ENCODE measurements at places on chromosomes 2 and 18.

GRCh38 chr2:101361522-101361921, 25.8 kb downstream of the CREG2 start:
- no peak for DNase-seq

- DNase-seq = no peak
These were observed 97.1 kb upstream of the RBMS1 start for GRCh38 chr2:160590664-160591063.

DNA sequence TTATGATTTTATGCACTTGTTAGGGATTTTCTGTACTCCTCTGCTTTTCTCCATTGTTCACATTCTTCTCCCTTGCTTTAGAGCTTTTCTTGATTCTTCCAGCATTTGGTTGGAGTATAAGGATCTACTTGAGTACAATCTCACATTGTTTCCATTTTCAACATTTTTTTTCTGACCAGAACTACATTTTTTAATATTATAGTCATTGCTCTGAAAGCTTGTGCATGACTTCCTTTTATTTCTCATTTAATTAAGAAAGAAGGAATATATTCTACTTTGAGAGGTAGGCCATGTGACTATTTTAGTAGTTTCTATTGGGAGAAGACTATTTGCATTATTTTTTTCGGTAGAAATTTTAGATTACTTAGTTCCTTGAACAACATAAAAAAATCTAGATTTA, 200.4 kb downstream of the TMEM247 start:
- no peak for DNase-seq

GRCh38 chr18:64333584-64333983, 184.7 kb upstream of the LINC00305 start:
- DNase-seq = no peak

GRCh38 chr2:236882074-236882473, 203.6 kb upstream of the COPS8 start:
- DNase-seq = no peak

- DNase-seq = no peak
These were observed 48.9 kb downstream of the BMP10 start for GRCh38 chr2:68822207-68822872.

DNA sequence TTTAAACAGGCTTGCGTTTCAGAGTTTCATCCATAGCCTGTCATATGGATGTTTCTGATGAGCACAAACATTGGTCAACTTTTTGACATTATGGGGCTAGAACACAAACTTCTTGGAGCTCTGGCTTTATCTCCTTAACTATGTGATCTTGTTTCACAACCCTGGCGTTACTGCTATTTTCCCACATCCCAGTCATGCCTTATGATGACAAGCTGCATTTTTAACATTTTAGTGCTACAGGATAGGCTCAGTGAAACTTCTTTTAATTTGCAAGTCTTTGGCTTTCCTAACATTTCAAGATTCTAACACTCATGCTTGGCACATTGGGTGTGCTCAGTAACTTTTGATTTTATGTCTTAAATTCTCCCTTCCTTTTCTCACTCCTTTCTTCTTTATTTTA, 21.0 kb upstream of the PDE1A start:
- no peak for DNase-seq

- no peak for DNase-seq
These were observed 319.6 kb downstream of the PIK3C3 start for GRCh38 chr18:42274488-42275137.

GRCh38 chr18:49920731-49921130, 107.4 kb upstream of the ACAA2 start:
- no peak for DNase-seq

GRCh38 chr2:177603181-177603580, 210.6 kb downstream of the AGPS start:
- DNase-seq = no peak

- DNase-seq = no peak
These were observed 97.0 kb upstream of the REG3G start for GRCh38 chr2:78928502-78928901.

DNA sequence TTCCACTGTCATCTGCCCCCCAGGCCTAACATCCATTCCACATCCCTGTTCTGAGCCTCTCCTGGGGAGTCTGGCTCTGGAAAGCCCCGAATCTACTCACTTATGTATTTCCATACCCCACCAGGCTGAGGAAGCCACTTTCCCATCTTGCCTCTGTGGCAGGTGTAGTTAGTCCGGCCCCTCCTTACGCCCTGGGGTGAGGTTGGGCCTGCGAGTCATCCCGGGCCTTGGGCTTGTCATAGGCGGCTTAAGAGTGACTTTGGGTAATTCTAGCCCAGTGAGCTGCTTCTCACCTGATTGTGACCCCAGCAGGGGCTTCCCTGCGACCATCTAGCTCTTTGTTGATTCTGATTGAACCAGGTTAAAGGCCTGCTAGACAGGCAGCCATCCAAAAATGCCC, 21.1 kb downstream of the PCARE start:
- no peak for DNase-seq

- DNase-seq = no peak
These were observed 87.9 kb downstream of the BCL2L11 start for GRCh38 chr2:111208639-111209038.

GRCh38 chr18:21444465-21445212, 155.9 kb downstream of the ESCO1 start:
- no peak for DNase-seq

DNA sequence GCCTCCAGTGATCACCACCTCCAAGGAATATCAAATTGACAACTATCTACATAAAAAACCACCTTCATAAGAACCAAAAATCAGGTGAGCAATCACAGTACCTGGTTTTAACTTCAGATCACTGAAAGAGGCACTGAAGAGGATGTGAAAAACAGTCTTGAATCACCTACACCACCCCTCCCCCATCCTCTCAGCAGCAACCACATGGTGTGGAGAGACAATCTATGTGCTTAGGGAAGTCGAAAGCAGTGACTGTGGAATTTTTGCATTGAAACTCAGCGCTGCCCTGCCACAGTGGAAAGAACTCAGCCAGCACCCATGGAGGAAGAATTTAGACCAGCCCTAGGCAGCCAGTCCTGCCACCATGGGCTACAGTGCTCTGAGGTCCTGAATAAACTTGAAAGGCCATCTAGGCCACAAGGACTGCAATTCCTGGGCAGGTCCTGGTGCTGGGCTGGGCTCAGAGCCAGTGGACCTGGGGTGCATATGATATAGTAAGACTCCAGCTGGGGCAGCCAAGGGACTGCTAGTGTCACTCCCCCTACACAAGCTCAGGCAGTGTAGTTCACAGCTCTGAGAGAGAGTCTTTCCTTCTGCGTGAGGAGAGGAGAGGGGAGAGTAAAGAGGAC, 75.6 kb downstream of the ATL2 start:
- no peak for DNase-seq

- no peak for DNase-seq
These were observed 299.1 kb upstream of the TNP1 start for GRCh38 chr2:217158928-217159327.

GRCh38 chr2:231667496-231667895, 40.8 kb upstream of the PTMA start:
- DNase-seq = no peak

DNA sequence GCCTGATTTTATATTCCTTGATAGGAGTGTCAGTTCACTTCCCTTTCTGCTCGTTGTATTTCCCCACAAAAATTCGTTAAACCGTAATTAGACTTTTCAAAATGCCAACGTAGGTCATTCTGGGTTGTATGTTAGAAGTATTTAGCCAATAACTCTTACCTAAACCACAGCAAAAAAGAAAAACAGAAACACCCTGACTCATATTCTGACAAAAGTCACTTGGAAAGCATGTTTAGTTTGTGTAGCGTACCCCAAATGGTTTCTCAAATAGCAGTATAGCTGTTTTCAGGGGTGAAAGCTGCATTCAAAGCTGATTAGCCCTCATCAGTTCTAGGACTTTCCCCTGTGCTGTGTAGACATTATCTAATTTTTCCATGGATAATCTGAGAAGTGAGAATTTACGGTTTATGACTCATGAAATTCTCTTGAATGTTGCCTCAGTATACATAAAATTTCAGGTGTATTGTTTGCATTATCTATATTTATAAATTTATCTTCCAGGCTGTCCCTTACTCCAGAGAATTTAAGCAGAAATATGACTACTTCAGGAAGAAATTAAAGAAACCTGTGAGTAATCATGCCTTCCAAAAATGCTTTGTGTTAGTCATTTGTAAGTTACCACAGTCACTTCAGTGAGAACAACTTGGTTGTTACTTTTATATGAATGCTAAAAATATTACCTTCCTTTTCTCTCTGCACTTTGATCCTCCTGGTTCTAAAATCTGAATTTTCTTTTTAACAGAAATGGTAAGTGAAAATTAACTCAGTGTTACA, 264.9 kb downstream of the ALPK2 start:
- no peak for DNase-seq

DNA sequence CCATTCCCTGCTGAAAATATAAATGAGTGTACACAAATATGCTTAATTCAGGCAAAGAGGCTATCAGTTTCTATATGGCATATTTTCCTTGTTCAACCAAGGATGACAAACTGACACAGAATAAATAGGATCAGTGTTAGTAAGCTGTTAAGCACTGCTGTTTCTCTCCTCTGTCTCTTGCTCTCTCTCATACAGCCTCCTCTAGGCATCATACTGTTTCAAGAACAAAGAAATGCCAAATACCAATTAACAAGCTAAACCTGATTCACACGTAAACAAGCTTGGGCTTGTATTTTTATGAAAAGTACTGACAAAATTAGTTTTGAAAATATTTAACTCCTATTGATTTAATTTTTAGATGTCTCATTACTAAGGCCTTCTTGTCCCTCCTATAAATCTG, 1027.2 kb upstream of the ACVR2A start:
- no peak for DNase-seq

DNA sequence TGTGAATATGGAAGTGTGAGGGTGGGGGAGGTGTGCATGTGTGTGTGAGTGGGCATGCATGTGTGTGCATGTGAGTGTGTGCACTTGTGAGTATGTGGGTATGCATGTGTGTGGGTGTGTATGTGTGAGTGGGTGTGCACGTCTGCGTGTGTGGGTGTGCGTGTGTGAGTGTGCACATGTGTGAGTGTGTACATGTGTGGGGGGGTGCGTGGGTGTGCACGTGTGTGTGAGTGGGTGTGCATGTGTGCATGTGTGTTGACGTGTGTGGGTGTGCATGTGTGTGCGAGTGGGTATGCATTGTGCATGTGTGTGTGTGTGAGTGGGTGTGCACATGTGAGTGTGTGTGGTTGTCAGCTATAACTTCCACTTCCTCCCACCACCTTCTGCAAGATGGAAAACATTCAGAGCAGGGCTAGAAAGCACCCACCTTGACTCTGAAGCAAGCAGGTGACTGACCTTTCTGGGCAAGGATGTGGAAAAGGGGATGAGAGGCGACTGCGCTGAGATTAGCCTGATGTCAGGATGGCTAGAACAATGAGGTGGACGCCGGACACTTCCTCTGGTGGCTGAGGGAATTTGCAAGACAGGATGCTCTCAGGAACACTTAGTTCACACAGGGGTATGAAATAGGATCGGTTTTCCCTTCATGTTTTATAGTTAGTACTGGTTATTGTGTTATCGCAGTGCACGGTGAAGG, 103.6 kb downstream of the ACKR3 start:
- no peak for DNase-seq

GRCh38 chr2:12554224-12555011, 162.3 kb upstream of the TRIB2 start:
- DNase-seq = no peak

GRCh38 chr2:70744397-70744796, 23.6 kb downstream of the ADD2 start:
- DNase-seq = no peak

DNA sequence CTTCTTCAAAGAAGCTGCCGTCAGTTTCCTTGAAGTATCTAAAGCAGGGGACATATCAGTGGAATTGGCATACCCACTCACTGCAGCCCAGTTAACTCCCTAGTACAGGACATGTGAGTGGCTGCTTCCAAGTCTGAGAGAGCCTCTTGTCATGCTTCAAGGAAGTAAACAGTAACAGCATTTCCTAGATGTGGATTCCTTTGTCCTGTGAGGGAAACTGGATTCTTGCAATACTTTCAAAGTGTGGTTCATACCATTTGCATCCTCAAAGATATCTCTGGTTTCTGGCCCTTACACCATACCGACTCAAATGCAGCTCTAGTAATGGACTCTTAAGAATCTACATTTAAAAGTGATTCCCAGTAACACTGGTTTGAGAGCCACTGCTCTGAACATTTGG, 87.2 kb downstream of the ESCO1 start:
- no peak for DNase-seq

GRCh38 chr2:208479342-208479741, 72.8 kb downstream of the PTH2R start:
- no peak for DNase-seq

DNA sequence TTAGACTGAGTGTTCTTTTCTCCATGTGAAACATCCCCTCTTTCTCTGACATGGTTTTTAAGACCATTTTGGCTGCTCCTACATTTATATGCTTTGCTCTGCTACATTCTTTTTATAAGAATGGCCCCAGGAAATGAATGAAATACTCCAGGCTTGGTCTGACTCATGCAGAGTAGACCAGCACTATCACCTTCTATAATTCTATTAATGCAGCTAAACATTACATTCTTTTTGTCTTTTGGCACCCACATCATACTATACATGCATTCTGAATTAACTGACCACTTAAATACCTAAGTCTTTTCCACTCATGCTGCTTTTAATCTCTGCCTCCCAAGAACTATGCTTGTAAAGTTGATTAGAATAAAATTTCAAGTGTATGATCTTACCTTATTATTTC, 94.1 kb downstream of the AAK1 start:
- DNase-seq = no peak

- no peak for DNase-seq
These were observed 255.2 kb downstream of the ACKR3 start for GRCh38 chr2:236824836-236825235.

GRCh38 chr2:80057956-80058355, 246.6 kb downstream of the LRRTM1 start:
- DNase-seq = no peak

DNA sequence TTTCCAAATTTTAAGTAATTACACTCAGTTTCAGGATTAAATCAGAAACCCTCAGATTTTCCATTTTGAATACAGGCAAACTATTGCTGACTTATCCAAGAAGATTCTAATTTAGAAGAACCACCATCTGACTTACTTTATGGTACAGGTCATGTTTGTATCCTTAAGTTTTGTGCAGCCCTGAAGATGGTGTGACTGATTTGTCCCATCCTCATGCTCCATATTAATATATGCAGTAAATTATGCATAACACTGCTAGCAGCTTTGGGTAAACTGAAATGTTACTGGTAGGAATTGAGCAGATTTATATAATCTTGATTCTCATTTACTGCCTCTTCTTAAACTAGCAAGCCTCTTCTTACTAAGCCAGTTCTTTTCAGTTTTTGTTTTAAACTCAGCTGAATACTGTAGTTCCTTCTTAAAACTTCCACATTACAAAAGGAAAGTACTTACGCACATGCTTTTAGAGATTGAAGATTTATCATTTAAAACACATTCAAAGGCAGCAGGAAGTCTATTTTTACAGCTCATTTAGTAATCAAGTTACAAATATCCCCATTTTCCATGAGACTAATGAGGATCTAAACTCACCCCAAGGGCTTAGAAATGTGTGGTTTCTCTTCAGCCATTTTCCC, 25.7 kb downstream of the MEX3C start:
- DNase-seq = no peak

DNA sequence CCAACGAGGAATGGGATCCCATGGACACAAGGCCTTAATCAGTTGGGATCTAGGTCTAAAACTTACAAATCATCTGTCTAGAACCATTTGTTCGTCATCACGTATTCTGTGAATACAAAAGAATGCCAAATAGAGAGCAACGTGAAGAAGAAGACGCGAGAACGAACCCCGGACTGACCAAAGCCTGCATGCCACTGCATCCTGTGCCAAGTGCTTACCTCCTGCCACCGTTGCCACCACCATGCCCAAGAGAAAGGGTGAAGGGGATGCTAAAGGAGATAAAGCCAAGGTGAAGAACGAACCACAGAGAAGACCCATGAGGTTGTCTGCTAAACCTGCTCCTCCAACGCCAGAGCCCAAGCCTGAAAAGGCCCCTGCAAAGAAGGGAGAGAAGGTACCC, 30.2 kb downstream of the ITSN2 start:
- no peak for DNase-seq
